Caki2 (cell line): ENCODE measurements at places on chromosomes 2 and 18.
A peak's percentile ranks its signal among the peaks of the same experiment; 100 is the strongest.

DNA sequence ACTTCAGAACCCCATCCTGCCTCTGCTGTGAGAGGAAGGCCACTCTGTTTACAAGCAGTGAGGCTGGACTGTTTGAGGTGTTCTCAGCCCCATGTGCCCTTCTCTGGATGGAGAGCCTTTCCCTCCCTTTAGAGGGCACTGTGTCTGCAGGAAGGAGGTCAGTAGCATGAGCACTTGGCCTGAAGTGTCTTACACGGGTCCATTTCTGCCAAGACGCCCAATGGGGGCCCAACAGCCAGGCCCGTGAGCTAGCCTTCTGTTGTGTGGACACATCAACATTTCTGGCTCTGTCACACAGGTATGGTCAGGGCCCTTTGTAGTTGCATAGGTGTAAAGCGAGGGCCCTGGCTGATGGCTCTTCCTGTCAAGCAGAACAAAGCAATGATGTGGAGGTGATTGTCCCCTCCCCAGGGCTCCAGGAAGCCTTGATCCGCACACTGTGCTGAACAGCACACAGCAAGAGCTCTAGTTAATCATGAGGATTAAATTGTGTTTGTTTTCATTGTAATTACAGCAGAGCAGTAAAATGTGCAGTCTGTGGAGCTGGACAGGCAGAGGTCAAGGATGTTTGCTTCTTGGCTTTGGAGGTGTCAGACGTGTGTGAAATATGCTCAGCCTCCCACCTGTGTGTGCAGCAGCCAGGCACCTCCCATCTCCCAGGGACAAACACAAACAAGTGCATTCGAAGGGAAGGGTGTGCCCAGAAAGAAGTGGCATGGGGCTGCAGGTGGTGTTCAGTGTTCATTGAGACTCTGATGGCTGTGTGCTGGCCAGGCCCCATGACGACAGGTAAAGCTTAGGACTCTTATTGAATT is 132.1 kb downstream of the SH3RF3 start:
- no peak for DNase-seq

DNA sequence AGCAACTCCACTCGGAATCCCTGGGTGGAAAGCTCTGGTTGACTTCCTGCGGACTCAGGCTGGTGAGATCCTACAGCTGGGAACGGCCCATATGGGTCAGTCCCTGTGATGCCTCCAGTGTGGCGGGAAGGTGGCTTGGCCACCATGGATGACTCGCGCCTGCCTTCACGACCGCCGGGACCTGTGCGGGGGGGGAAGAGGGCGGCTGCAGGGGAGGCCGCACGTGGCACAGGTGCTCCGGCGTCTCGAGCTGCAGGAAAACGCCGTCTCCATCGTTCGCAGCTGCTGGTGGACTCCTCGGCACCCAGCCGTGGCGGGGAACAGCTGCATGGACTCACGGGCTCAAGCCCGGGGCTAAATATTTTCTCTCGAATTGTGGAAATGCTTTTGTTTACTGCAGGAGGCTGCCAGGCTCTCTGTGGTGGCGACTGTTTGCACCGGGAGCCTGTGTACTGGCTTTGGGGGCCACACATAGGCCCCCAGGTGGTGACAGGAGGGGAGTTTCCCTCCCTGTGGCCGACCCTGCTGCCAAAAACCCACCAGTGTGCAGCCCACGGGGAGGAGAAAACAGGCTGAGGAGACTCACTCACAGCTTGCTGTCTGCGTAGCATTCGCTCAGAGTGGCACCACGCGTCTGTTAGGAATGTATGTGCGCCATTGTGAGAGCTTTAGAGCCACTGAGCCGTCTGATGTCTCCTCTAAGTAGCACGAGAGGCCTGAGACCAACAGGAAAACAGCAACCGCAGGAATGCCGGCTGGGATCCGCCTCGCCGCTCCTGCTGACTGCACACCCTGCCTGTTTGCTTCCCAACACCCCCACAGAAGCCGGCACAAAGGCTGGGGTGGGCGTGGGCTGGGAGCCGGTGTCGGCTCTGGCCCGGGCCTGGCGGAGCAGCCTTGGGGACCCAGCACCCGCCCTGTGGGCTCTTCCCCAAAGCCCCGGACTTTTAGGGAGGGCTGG is 89.2 kb downstream of the NFATC1 start:
- DNase-seq: peak; percentile 72

GRCh38 chr2:189851174-189851826 is 67.0 kb downstream of the PMS1 start:
- no peak for DNase-seq

GRCh38 chr2:26438526-26438925 is 36.8 kb downstream of the DRC1 start:
- peak; percentile 78 for DNase-seq

DNA sequence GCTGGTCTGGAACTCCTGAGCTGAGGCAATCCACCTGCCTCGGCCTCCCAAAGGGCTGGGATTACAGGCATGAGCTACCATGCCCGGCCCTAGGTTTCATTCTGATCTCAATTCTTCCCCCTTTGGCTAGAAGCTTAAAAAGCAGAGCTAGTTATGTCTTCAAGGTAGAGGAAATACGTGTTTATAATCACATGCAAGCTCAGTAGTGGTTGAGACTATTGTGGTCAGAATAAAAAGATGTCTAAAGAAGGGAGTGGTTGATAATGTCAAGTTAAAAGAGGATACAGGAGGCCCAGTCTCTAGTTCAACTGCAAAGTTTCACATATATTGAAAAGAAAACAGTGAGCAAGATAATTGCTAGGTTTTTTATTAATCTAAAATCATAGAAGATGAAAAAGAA is 807.8 kb upstream of the ACVR2A start:
- DNase-seq: no peak

GRCh38 chr18:79607361-79607952 is 72.1 kb upstream of the CTDP1 start:
- no peak for DNase-seq

DNA sequence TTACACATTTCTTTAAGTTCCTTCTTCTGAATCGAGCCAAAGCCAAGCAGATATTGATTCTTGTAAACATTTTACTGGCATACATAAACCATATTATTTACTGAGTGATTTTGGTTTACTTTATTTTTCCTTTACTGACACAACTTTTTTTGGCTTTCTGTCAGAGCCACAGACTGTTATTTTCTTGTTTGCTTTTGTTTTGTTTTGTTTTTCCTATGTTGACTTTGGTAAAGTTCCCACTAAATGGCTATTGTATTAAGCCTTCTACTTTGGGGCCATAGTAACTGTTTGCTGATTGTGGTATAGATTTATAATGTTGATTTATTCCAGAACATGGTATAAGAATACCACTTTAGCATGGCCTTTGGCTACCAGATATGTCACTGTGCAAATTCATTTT is 419.4 kb downstream of the DCDC2C start:
- no peak for DNase-seq

GRCh38 chr18:62938487-62938886 is 223.1 kb downstream of the PHLPP1 start:
- DNase-seq: no peak

DNA sequence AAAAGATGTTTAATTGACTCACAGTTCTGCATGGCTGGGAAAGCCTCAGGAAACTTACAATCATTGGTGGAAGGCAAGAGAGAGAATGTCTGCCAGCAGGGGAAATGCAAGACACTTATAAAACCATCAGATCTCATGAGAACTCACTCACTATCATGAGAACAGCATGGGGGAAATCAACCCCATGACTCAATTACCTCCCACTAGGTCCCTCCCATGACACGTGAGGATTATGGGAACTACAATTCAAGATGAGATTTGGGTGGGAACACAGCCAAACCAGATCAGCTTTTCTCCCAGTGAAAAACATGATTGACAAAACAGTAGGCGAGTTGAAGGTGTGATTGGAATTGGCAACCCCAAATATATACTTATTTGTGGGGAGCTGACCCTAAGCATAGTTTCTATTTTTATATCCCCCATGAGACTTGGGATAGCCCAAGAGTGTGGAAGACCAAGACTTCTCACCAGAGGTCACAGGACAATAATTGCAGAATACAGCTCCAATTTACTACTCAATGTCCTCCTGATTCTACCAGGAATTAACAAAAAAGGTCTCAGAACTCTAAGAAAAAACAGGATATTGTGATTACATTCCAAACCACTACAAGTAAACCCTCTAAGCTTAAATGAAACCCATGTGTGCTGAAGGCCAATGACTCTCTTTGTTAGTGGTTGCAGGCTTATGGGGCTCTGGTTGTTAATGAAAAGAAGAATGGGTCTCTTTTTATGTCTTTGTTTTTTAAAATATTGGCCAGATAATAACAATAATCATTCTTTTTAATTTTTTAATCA is 96.1 kb upstream of the PIK3C3 start:
- DNase-seq: no peak

- DNase-seq: no peak
Observed at GRCh38 chr2:225748609-225749008, 349.1 kb downstream of the NYAP2 start.

- no peak for DNase-seq
Observed at GRCh38 chr18:70121842-70122241, 83.6 kb downstream of the RTTN start.
